ENCODE measurements at places on chromosomes 1 and 21. TPM values are rescaled to one million over a fixed set of nuclear protein-coding genes. Genes with fewer than 3 reads are reported as not detected.

KIF14 gene
- total RNA-seq, result 24.9 TPM

TRIM67 gene
- total RNA-seq, result not detected

CNR2 gene
- not detected for total RNA-seq

NUDT4B gene
- total RNA-seq, result 1.2 TPM

CA6 gene
- not detected for total RNA-seq

EDN2 gene
- 0.11 TPM for total RNA-seq

MAP10 gene
- 1.0 TPM for total RNA-seq

LCE2D gene
- total RNA-seq, result not detected

ACOT11 gene
- total RNA-seq, result 2.7 TPM

MRPS15 gene
- 166 TPM for total RNA-seq

CYP4A22 gene
- total RNA-seq, result not detected

KIAA1614 gene
- total RNA-seq, result 1.7 TPM

ANGPTL3 gene
- not detected for total RNA-seq

NBPF4 gene
- total RNA-seq, result not detected

MAST2 gene
- 21.7 TPM for total RNA-seq

SPATA46 gene
- not detected for total RNA-seq

Data from foreskin keratinocyte (primary cell).